Activated CD8-positive, alpha-beta memory T cell treated with anti-CD3 and anti-CD28 coated beads for 4 hours (primary cell): ENCODE measurements at places on chromosomes 11 and 22.

DNA sequence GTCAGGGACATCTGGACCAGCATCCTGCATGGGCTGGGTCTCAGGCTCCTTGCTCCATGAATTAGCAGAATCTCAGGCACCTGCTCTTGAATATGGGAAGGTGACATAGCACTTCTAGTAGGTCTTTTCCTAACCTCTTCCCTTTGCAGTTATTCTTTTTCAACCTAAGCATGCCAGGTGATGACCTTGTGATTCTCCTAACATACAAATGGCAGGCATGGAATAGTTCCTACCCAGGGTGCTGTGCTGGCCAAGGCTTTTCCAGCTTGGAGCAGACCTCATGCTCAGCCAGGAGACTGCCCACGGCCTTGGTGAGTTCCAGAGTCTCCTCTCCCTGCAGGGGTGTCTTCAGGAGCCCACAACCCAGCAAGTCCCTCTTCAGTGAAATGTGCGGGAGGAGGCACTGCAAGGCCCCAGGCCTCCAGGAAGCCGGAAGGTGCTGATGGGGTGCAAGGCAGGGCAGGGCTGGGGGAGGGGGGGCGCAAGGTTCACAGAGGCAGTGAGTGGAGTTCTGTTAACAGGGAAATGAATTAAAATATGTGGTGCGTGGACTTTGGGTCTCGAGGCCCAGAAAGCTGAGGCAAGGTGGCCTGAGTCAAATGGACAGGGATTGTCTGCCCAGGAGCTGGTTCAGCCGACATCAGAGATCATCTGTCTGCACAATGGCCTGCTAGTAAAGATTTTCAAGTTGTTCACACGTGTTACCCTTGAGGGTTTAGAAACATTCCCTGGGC lies 75.9 kb upstream of the SEPTIN5 start:
- no peak for DNase-seq

DNA sequence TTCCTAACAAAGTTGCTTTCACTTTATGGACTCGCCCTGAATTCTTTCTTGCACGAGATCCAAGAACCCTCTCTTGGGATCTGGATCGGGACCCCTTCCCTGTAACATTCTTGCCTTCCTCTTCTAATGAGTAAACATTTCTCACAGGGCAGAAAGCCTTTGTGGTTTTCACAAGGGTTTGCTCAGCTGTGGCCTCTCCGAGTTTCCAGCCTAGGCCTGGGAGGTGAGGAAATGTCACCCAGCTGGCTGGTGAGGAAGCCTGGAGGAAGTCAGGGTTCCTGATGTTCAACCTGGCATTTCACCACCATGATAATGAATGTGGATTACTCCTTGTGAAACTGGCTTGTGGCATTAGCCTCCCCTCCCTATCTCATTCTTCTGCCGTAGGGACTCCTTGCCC lies 224.9 kb downstream of the DSCAML1 start:
- DNase-seq = no peak

DNA sequence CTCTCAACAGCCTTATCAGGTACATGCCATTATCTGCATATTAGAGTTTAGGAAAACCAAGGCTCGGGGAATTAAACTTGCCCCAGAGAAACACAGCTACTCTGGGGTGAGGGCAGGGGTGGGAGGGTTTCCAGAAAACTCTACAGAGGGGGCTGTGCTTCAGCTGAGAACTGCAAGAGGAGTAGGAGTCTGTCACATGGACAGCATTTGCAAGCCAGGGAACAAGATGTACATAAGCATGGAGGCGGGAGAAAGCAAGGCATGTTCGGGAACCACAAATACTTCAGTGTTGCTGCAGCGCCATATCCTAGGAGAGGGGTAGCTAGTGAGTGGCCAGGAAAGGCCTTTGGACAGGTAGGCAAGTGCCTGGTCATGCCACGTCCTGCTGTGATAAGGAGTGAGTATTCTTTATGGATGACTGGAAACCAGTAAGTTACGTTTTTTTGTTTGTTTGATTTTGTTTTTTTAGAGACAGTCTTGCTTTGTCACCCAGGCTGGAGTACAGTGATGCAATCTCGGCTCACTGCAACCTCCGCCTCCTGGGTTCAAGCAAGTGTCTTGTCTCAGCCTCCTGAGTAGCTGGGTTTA lies 57.2 kb downstream of the GRAMD1B start:
- no peak for DNase-seq

DNA sequence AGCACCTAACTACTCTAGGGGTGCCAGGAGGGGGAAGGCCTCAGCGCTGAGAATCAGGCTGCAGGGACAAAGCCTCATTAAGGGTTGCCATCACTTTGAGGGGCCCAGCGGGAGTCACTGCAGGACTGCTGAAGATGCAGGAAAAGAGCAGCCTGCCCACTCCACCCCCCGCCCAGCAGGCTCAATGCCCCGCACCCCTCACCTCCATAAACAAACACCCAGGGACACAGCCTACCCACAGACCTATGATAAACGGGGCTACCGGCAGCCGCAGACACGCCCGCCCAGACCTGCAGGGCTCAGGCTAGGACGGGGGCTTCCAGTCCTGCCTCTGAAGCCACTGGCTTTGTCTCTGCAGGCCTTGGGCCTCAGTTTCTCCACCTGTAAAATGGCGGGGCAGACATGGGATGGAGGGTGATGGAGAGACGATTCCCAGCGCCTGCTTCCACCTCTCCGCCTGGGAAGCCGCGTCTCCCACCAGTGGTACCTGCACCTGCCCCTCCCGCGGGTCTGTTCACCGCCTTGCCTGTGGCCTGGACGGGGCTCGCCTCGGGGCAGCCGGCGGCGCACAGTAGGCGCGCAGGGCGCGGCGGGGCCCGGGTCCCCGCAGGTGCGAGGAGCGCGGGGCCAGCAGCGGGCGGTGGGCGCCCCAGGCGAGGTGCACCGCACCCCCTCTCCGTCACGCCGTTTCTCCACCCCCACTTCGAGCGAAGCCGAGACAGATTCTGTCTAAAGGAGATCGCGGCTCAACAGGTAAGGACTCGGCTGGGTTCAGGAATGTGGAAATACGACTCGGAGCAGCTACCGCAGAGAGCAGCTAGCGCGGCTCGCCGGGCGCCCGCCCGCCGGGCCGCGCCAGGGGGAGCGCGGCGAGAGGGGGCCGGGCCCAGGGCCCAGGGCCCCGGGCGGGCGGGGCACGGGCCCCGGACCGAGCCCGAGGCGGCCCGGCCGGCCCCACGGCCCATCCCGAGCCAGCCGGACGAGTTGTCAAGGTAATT lies 1.5 kb downstream of the WNT7B start:
- DNase-seq = no peak

DNA sequence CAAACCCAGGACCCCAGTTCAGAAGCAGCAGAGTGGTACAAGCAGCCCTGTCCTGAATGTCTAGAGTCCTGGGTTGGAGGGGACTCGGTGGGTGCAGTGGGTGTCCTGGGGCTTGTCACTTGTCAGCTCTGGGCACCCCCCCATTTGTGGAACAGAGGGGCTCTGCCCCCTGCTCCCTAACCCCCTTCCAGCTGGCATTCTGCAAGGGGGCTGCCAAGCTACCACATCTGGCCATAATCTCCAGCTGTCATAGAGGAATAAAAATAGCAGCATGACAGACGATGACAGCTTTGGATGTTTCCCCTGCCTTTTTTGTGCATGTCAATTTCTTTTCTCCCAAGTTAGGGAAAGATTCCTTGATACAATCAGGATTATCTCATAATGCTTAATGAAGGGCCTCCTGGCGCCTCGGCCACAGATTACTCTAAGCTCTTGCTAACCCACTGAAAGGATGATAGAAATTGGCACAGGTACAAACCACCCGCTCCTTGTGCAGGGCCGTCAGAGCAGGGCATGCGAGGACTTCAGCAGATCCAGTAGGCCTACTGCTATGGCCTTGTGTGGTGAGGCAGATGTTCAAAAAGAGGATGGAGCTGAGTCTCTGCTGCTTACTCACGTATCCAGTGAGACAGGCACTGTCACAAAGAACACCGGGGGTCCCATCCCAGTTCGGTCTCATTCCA lies 83.0 kb downstream of the ISX start:
- no peak for DNase-seq

DNA sequence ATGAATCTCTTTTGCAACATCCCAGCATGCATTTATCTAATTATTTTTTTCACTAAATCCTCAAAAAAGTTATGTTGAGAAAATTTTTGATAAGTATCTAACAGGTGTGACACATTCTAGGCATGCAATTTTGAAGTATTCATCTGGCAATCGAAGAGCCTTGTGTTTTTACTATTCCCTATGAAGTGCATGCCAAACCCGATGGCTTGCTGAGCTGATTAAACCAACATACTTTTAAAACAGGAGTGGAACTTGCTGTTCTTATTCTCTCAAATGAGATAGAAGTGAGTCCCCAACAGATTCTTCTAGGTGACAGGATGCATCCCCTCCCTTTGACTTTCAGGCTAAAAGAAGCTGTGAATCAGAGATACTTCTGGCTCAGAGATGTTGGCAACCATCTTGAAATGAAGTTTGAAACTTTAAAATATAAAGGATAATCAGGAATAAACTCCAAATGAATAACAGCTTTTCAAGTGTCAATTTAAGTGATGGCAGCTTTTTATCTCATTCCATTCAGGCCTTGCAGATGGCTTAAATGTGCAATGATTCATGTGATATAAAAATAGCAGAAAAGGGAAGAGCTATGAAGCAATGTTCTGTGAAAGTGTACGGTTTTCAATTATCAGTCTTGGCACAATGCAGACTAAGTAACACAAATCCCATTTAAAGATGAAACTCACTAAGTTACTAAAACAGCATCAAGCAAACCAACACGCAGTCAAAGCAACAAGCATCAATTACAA lies 67.7 kb downstream of the APOL5 start:
- DNase-seq = no peak

GRCh38 chr11:68146010-68146540 lies 24.9 kb upstream of the CHKA start:
- no peak for DNase-seq

DNA sequence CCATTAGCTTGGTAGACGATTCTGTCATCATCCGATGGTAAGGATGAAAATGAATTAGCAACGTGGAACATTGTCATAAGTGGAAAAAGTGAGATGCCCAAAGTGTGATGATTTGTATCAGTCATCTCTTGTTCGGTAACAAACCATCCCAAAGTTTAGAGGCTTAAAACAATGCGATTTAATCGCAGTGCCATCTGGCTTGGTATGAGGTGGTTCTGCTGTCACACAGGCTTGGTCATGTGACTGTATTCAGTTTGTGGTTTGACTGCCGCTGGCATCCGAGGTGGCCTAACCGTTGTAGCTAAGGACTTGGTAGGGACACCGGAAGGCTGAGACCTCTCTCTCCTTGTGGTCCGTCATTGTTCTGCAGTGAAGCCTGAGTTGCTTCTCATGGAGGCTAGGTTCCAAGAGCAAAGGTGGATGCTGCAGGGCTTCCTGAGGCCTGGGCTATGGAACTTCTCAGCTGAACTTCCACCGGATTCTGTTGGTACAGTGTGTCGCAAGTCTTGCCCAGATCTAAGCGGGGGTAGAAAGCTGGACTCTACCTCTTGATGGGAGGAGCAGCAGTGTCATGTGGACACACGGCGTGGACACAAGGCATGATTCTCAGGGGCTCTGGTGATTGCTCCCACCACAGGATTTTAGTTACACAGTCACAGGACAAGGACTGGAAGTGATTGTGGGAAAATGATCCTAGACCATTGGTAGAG lies 36.3 kb downstream of the BCR start:
- DNase-seq = peak; percentile 38

DNA sequence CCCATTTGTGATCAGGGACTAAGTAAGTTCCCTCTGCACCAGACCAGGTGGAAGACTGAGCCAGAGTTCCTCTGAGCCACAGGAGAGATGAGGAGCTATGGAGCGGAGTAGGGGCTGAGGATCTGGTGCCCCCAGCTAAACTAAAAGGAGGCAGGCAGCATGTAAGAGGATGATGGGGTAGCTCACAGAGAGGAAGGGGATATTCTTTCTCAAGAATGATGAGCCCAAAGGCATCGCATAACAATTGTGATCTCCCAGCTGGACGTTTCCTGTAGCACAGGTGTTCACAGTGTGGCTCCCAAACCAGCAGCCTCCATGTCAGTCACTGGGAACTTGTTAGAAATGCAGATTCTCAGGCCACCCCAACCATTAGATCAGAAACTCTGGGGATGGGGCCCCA lies 24.4 kb downstream of the ADAMTS8 start:
- DNase-seq = no peak

DNA sequence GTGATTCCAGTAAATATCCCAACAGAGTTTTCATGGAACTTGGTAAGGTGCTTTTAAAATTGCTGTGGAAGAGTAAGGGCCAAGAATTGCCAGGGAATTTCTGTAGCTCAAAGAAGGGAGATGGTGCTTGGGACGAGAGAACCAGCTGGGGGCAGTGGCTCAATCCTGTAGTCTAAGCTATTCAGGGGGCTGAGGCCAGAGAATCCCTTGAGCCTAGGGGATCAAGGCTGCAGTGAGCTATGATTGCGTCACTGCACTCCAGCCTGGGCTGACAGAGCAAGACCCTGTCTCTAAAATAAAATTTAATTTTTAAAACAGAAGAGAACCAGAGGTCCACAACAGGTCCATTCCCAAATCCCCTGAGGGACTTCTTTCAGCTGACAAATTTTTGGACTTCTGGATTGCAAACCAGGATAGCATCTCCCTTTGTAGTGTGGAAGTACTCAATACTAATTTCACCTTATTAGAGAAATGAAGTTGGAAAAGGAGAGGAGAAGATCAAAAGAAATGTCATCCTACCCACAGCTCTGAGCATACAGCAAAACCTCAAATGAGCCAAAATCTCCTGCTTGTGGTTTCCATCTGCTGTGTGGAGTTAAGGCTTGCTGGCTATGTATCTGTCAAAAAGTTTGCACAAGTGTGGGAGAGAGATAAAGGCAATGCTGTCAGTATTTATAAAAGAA lies 59.2 kb upstream of the CLPB start:
- no peak for DNase-seq

DNA sequence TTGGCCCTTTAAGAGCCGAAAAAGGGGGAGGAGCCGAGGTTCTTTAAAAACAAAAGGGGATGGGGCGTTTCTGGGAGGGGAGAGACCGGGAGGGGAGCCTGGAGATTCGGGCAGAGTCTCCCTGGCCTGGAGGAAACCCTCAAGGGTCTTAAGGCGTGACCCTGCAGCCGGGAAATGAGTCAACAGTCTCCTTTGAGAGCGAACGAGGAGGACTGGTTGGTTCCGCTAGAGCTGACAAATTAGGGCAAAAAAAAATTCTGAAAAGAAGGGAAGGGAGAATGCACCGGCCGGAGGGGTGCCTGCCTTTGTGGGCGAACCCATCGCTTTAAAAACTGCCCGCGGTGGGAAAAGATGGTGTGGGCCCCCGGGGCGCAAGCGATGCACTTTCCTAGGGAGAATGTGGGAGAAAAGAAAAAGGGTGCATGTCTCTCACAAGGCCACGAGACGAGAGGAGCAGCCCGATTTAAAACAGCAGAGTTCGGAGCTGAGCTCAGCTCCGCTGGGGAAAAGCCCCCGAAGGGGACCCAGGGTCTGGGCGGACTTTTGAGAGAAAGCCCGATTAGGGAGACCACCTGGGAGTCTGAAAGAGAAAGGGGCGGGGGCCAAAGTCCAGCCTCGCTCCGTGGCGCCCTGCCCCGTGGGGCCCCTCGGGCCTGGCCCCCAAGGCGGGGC lies 874 bp downstream of the ZFTA start:
- no peak for DNase-seq

- no peak for DNase-seq
Measured at GRCh38 chr11:10975287-10975721, 117.5 kb upstream of the ZBED5 start.
